ENCODE measurements at places on chromosomes 13 and 19.

- no peak for DNase-seq
Observed at GRCh38 chr13:110400786-110401533, 93.9 kb downstream of the COL4A2 start.

- no peak for DNase-seq
Observed at GRCh38 chr19:45305421-45305820, 17.3 kb downstream of the CKM start.

- DNase-seq: peak; percentile 21
Observed at GRCh38 chr19:29121684-29122083, 91.3 kb downstream of the UQCRFS1 start.

GRCh38 chr13:73168953-73169401 is 110.2 kb downstream of the KLF5 start:
- no peak for DNase-seq

- DNase-seq: no peak
Observed at GRCh38 chr13:29733147-29733611, 117.2 kb downstream of the UBL3 start.

- no peak for DNase-seq
Observed at GRCh38 chr19:628168-628567, 5.2 kb downstream of the POLRMT start.

DNA sequence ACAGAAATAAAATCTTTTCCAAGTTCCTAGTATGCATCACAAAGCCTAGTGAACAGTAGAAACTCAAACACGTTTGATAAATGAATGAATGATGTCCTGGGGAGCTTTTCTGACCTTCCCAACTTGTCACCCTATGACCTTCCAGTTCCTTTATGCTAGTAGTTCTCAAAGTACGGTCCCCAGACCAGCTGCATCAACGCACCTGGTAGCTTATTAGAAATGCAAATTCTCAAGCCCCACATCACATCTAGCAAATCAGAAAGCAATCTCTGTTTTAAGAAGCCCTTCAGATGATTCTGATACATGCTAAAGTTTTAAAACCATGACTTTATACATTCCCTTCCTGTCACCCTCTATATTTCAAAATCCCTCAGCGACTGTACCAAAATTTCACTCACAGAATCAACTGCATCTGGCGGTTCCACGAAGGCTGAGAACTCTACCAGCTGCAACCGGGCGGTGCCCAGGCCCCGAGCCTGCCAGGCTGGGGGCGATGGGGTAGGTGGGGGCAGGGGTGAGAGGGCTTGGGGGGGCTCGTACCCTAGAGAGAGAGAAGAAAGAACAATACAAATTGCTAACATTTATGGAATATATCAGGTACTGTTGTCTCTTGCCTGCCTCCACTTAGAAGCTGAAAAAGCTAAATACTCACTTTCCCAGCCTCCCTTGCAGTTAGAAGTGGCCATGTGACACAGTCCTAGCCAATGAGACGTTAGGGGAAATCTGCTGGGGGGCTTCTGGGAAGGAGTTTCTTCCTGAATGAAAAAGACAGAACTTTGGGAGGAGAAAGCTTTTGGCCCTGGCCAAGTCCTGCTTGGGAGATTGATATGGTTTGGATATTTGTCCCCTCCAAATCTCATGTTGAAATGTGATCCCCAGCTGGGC is 13.3 kb downstream of the CD37 start:
- DNase-seq: no peak

DNA sequence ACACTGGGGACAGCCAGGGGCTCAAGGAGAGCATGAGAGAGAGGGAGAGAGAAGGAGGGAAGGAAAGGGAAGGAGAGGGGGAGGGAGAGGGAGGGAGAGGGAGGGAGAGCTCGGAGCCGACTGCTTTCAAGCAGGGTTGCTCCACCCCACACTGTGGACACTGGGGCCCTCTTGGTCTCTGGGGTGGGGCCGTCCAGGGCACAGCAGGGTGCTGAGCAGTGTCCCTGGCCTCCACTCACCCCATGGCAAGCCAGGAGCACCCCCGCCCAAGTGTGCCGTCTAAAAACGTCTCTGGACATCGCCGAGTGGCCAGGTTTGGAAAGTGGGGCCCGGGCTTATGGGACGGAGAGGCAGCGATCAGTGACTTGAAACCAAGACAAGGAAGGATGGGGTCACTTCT is 20.9 kb downstream of the DPP9 start:
- DNase-seq: no peak

DNA sequence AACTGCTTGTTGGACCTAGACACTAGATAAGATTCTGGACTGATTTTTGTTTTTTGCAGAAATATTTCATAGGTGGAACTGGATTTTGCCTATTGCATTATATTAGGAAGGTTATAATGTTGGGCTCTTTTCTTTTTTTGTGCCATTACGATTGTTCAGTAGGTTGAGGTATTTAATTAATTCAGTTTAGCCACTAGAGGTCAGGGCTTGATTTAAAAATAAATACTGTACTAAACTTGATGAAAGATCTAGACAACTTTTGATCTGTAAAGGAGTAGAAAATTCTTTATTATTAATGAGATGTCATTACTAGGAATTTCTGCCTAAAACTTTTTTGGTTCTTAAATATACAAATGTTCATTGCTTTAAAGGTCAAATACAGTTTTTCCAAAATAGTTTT is 15.2 kb upstream of the SUPT20H start:
- DNase-seq: no peak

GRCh38 chr19:54035215-54036178 is 28.2 kb downstream of the VSTM1 start:
- no peak for DNase-seq

GRCh38 chr13:66962953-66963352 is 267.2 kb downstream of the PCDH9 start:
- no peak for DNase-seq

DNA sequence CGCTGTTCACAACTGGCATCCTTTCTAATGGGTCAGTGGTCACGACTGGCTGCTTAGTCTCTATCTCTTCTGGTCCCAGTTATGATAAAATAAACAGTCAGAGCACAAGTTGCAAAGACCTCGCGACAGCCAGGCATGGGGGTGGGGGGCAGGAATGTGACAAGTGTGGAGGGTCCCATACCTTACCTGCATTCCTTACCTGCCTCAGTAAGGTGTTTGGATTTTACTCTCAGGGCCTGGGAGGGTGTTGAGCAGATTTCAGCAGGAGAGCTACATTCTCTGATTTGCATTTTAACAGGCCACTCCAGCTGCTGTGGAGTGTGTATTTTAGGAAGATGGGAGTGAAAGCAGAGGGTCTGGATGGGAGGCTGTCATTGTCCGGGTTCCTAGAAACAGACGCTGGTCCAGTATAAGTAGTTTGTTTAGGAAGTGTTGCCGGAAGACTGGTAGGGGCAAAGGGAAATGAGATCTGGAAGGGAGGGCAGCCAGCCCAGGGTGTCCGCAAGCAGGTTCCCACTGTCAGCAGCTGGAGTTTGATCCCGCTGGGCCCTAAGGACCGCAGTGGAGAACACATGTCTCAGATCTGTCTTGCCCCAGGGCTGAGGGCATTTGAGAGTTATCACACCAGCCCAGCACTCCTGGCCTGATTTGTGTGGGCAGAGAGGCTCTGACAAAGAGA is 920.0 kb downstream of the UQCRFS1 start:
- no peak for DNase-seq

GRCh38 chr19:34418300-34418699 is 9.9 kb upstream of the UBA2 start:
- DNase-seq: no peak

- DNase-seq: no peak
Observed at GRCh38 chr19:17103177-17103576, 27.6 kb downstream of the MYO9B start.

DNA sequence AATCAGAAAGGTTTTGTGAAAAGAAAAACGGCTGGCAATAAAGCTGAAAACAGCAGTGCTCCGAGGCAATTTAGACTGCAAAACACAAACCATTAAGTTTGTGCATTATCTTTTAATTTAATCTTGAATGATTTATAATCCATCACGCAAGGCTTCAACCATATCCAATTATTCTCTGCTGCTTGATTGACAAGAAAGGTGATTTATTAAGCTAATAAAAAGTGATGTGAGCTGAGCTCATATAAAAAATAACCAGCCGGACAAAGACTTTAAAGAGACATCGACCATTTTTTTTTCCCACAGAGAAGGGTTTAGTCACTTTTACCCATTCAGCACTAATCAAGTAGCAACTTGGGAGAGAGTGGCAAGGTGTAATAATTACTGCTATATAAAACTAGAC is 33.6 kb downstream of the TSHZ3 start:
- no peak for DNase-seq

DNA sequence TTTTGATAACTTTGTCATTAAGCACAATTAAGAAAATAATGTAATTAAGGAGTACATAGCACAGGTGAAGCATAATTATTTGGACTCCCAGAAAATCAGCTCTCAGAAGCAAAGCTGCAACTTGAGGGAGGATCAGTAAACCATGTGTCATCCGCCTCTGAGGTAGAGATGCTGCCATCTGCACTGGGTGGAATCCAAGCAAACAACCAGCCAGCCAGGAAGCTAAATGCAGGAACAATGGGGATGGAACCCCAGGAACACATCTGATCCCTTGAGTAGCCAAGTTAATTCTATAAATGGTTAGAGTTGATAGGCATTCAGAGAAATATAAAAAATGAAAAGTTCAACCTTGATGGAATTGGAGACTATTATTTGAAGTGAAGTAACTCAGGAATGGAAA is 520.2 kb downstream of the RFC3 start:
- no peak for DNase-seq

GRCh38 chr19:2551172-2551863 is 75.4 kb downstream of the GADD45B start:
- no peak for DNase-seq

GRCh38 chr13:52848455-52849195 is at the start of gene PCDH8:
Gene PCDH8, minus strand, starts transcription at chr13:52848640. Its CDS starts 204 bp downstream, at chr13:52848436.
- no peak for DNase-seq

DNA sequence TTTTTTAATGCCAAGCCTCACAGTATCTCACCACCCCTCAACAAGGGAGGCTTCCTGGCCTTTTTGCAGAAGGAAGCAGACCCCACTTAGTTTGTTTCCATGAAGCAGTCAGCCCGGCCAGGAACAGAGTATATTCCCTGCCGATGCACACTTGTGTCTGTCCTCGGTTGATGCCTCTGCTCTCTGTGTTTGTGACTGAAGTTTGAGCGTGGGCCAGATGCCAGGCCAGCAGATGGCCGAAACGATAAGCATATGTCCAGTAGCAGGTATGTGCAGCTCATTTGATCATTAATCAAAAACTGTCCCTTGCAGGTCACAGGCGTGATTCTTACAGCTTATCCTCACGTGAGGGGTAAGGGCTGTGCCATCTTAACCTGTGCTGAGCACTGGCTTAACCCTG is 144.0 kb downstream of the IRS2 start:
- DNase-seq: no peak

GRCh38 chr13:84684048-84684662 is 801.9 kb upstream of the SLITRK1 start:
- DNase-seq: no peak

DNA sequence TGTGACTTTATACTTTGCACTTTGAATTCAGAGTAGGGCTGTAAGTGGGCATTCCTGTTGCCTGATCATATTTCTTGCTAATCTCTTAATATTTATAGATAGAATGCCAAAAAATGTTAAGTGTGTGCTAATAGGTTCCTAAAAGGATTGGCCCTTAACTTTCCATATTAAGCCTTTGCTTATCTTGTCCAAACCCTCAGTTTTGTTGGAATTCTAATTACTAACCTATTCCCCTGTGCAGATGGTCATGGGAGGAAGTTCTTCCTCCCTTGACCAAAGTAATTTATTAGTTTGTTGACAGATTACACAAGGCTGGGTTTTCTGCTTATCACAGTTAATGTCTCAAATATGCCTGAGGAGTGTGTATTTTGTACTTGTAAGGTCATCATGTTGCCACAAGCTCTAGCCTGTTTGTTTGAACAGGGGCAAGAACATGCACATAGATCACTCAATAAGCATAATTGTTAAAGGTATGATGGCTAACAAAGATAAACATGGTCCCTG is 541.1 kb upstream of the SPRY2 start:
- no peak for DNase-seq

- no peak for DNase-seq
Observed at GRCh38 chr19:46068345-46069258, 27.8 kb upstream of the IGFL4 start.

- DNase-seq: no peak
Observed at GRCh38 chr13:93851236-93851635, 624.6 kb downstream of the GPC6 start.

DNA sequence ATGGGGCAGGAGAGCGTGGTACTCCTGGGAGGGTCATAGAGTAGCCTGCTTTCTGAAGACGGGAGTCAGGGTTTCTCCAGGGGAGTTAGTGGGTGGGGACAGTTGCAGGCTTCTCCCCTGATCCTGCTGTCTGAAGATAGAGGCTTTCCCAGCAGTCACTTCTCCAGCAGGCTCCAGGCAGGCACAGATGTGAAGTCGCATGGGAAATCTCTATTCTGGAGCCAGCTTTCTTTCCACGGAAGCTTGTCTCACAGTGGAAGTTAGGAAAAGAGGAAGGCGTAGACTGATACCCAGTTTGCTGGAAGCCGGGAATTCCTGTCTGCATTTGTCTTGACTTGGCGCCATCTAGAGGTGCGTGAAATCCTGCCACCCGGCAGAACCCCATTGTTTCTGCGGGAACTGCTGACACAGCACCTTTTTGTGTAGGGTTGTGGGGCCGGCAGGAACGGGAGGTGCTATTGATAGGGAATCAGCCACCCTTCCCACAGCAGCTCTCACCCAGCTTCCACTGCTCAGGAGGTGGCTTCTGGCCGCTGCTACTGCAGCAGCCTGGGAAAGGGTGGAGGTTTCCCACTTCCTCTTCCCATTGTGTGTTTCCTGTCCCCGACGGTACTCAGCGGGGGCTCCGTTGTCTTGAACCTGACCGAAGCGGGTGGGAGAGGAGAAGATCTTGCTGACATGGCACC is 28.5 kb upstream of the NPAS1 start:
- DNase-seq: peak; percentile 30

DNA sequence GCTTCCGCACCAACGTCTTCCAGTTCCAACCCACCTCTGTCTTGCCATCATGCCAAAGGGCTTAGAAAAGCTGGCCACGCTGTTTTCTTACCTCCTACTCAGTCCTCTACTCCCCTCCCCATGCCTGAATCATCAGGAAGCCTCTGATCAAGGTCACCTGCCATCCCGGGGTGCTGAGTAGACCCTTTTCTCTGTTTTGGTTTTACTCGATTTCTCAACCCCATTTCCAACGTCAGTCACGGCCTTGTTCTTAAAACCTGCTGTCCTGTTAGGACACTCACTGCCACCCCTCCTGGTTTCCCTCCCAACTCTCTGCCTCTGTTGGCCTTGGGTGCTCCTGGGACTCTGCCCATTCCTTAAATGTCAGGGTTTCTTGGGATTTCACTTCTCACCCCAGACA is 350.1 kb downstream of the FOXO1 start:
- no peak for DNase-seq

GRCh38 chr13:74561155-74561554 is 427.0 kb upstream of the KLF12 start:
- DNase-seq: no peak

GRCh38 chr19:7638802-7639465 is 2.0 kb downstream of the STXBP2 start:
- DNase-seq: no peak

GRCh38 chr19:6099599-6099998 is 10.7 kb downstream of the RFX2 start:
- no peak for DNase-seq
